ENCODE measurements at places on chromosomes 1 and 21. TPM values are rescaled to one million over a fixed set of nuclear protein-coding genes. Genes with fewer than 3 reads are reported as not detected.

The CRYAA gene
- polyA plus RNA-seq, result not detected

The RUSC1 gene
- 53.4 TPM for polyA plus RNA-seq

DNA sequence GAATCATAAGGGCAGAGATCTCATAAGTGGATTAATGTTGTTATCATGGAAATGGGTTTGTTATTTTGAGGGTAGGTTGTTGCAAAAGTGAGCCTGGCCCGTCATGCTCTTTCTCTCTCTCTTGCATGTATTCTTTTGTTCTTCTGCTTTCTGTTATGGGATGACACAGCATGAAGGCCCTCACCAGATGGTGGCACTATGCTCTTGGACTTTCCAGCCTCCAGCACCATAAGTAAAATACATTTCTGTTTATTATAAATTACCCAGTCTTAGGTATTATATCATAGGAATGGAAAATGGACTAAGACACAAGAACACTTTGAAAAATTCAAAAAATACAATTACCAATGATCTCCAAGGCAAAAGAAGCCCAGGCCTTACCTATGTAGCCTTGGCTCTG lies 676.1 kb downstream of the PTPRU start:
- DNase-seq, result no peak

DNA sequence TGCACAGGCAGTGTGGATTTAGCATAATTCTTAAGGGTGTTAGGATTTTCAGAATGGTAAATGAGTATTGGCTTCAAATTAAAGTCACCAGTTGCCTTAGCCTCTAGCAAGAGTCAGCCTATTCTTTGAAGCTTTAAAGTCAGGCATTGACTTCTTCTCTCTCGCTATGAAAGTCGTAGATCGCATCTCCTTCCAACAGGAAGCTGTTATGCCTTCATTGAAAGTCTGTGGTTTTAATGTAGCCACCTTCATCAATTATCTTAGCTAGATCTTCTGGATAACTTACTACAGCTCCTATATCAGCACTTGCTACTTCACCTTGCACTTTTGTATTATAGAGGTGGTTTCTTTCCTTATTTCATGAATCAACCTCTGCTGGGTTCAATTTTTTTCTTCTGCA lies 320.2 kb downstream of the PTPRC start:
- no peak for DNase-seq

DNA sequence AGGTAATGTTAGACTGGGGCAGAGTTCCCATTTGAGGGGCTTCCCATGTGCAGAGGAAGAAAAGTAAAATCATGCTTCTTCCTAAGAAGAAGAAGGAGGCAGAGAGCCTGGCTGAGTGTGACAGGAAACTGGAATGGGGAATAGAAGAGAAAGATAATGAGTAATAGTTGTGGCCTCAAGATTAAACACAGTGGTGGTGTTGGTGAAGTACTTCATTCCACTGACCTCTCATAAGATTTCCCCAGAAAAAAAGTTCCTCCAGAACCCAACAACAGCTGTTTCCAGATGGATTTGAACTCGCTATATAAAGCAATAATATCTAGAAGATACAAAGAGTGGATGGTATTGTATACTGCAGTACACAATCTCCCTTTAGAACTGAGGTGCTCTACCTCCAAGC lies 13.0 kb downstream of the RGS1 start:
- no peak for DNase-seq

DNA sequence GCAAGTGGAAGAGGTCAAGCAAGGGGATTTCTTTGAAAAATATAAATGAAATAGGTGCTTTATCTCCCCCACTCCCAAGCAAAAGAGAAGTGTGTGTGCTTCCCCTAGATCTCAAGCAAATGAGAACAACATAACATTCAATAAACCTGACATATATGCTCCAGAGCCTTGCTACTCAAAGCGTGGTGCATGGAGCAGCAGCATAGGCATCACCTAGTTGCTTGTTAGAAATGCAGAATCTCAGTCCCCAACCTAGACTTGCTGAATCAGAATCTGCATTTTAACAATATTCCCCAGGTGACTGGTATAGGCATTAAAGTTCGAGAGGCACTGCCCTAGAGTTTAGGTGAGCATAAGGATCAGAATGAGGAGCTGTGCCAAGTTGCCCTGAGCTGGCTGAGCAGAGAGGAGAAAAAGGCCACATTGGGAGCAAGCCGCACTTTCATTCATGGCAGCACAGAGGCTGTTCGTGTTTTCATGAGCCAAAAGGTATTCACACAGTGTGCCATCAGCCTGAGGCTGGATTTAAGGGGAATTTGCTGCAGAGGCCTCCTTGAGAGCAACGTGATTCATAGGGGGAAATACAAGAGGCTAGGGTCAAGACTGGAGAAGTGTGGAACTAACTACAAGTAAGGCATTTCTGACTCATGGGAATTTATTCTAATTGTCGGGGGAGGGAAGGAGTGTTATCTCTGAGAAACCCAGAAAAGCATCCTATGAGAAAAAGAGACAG lies 14.3 kb upstream of the LPAR3 start:
- peak; percentile 53 for DNase-seq

- no peak for DNase-seq
Observed at GRCh38 chr1:81551946-81552345, 248.8 kb upstream of the ADGRL2 start.

- DNase-seq, result no peak
Observed at GRCh38 chr21:45859041-45859761, 122.4 kb upstream of the COL6A1 start.

DNA sequence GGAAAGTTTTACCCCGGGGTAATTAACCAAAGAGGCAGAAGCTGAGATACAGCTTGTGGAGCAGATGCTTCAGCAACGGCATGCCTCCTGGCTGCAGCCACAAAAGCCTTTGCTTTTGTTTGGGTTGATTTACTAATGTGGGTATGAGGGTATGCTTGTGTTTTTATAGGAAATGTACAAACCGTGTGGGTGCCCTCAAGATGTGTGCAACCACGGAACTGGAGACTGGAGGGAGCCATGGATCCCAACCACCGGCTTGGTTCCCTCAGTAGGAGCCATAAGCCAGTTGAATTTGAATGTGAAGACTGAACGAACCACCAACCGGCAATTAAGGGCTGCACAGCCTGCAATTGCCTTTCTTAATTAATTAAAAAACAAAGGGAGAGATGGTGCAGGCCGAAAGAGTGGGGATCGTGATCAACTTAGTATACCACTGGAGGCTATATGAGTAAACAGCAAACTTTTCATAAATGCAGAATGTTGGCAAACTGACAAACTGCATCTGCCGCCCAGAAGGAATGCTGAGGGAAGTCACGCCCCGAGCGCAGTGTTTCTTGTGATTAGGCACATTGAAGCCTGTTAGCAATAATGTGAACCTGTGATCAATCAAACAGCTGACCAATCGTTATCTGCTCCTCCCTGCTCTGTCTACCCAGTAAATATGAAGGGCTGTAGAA lies 104.1 kb downstream of the DISP1 start:
- DNase-seq, result no peak
